Adipocyte (in vitro differentiated cells): ENCODE measurements at places on chromosomes 7 and 10.

DNA sequence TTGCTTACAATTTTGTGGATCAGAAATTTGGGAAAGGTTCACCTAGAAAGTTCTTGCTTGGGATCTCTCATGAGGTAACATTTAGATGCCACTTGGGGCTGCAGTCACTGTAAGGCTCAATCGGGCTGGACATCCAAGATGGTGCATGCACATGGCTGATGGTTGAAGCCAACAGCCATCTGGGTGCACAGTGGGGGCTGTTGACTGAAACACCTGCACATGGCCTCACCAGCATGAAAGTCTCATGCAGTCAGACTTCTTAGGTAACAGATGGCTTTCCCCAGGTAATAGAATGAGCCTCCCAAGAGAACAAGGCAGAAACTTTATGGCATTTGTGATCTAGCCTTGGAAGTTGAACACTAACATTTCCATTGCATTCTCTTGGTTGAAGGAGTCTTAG, 740.7 kb upstream of the AUTS2 start:
- no peak for DNase-seq

GRCh38 chr7:18903695-18904094, 213.7 kb downstream of the TWIST1 start:
- no peak for DNase-seq

GRCh38 chr10:3110782-3111620, 43.7 kb downstream of the PFKP start:
- no peak for DNase-seq

DNA sequence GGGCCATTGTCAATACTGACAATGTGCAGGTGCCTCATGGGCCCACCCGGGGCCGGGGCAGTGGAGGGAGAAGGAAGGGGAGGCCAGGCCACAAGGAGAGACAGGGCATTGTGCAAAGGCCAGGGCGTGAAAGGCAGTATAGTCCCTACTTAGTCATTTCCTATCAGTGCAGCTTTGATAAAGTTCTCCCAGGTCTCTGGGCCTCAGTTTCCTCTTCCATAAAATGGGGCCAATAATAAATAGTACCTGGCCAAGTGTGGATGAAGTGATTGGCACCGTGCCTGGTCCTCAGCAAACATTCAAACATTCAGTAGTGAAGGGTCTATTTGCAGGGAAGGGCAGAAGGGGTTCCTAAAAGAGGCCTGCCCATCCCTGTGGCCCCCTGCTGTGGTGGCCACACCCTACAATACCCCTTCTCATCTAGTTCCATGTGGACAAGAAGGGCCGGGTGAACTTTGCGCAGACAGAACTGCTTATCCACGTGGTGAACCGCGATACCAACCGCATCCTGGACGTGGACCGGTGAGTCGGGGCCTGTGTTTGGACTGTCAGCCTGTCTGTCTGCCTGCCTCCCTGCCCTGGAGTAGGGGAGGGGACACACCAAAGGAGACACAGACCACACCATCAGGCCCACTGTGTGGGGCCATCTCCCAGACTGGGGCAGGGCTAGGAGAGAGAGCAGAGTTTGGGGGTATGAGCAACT, 36.9 kb upstream of the VSIR start:
- no peak for DNase-seq

GRCh38 chr10:32269343-32270100, 77.4 kb downstream of the EPC1 start:
- DNase-seq, result no peak

DNA sequence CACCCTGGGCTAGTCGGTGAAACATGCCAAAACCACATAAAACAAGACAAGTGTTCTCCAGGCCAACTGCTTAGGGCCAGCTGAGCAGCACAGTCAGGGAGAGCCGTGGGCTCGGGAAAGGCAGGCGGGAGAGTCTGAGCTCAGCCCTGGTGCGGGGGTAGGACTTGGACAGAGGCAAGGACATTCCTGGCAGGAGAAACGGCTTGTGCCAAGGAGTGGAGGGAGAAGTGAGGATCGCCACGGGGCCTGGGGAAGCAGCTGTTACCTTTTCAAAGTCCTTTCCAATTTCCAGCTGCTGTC, 4.2 kb downstream of the ELN start:
- DNase-seq, result peak; percentile 74

DNA sequence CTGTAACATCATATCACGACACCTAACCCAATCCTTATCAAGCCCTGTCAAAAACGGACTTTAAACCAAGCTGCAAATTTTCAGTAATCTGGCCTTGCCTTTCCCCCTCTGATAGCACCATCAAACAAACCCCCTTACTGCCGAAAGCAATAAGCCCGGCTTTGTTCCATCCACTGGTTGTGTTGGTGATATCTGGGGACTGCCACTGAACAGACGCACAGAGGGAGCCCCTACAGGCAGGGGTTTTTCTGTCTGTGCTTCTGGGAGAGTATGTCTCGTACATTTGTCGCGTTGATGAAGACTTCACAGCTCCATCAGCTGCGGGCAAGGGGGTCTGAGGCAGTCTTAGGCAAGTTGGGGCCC, 550 bp upstream of the PLAU start:
- DNase-seq, result no peak

GRCh38 chr10:26430641-26431163, 7.4 kb upstream of the APBB1IP start:
- no peak for DNase-seq

- DNase-seq, result peak; percentile 89
These were observed 114.8 kb upstream of the ARID5B start for GRCh38 chr10:61786728-61787127.

- DNase-seq, result no peak
These were observed 6.9 kb upstream of the PSMG3 start for GRCh38 chr7:1576521-1577253.

- no peak for DNase-seq
These were observed 1612.4 kb upstream of the LRRTM3 start for GRCh38 chr10:65313406-65313805.

- DNase-seq, result no peak
These were observed 43.9 kb upstream of the PTF1A start for GRCh38 chr10:23148214-23148613.

GRCh38 chr7:70113536-70113935, 515.3 kb downstream of the AUTS2 start:
- DNase-seq, result peak; percentile 32

DNA sequence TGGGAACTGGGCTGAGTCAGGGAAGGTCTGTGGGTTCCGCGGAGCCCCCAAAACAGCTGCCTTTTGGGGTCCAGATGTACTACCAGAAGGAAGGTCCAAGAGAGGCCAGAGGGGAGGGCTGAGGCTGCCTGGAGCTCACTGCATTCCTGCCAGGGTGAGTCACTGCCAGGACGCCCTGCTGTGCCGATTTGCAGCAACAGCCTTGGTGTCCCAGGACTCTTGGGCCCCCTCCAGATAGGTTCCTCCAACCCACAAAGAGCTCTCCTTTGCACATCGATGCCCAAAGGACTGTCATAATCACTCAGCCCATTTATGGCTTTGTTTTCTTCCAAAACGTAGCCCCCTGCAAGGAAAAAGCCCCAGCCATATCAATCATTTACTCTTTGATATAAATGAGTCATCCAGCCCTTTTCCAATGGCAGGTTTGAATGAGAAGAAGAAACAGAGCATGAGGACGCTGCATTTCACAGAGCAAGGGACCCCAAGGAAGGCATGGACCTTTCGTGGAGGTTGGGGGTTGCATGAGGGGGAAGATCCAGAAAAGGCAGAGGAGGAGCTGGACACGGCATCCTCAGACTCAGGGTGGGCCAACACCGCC, 32.2 kb upstream of the COL13A1 start:
- DNase-seq, result peak; percentile 85

- DNase-seq, result peak; percentile 28
These were observed 638.2 kb upstream of the FZD8 start for GRCh38 chr10:36280321-36280741.

DNA sequence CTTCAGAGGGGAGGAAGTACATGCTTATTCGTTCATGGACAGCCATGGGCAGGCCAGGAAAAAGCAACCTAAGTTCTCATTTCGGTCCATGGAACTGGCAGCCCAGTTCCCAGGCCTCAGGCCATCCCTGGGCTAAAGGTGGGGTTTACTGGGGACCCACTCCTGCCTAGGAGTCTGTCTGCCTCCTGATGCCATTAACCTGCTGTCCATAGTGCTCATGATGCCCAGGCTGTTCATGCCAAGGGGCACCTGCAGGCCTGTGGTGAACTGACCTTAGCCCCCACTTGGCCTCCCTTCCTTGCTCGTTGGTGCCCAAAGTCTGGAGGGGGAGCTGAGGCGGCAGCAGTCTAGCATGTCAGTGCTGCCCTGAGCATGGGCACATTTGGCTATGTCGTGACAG, 450.2 kb upstream of the MBL2 start:
- DNase-seq, result no peak

- no peak for DNase-seq
These were observed 21.3 kb downstream of the DLG5 start for GRCh38 chr10:77905086-77905748.

DNA sequence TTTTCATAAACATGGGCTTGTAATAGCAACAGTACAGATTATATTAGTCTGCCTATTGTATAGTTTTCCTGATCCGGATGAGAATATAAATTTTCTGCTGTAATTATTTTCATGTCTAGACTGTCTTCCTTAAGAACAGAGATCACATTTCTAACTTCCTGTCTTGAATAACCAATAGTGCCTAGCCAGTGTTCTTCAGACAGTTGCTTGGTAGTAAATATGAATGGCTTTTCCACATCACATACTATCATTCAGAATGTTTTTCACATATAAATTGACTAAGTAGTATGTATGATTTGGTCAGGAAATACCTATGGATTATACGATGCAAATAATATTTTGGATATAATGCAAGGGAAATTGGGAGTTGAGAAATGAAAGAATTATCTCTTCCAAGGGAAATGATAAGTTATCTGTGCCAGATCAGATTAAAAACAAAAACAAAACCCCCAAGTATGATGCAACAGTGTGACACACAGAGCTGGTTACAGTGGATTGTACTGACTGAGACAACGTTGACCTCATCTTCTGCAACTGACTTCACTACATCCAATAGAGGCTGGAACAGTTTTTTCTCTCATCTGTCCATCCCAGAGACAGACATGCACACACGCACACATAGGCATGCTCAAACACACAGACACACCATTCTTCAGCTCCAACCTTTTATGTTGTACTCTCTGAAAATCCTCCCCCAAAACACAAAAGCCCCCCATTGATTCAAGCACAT, 16.4 kb downstream of the ITGA8 start:
- DNase-seq, result peak; percentile 84

- DNase-seq, result no peak
These were observed 38.8 kb downstream of the GBX1 start for GRCh38 chr7:151128716-151129115.

GRCh38 chr10:103789771-103790201, 65.6 kb downstream of the SH3PXD2A start:
- no peak for DNase-seq

GRCh38 chr7:43018446-43018845, 86.3 kb downstream of the MRPL32 start:
- DNase-seq, result no peak

- peak; percentile 21 for DNase-seq
These were observed 140.1 kb downstream of the LRRC4 start for GRCh38 chr7:127891144-127891543.

DNA sequence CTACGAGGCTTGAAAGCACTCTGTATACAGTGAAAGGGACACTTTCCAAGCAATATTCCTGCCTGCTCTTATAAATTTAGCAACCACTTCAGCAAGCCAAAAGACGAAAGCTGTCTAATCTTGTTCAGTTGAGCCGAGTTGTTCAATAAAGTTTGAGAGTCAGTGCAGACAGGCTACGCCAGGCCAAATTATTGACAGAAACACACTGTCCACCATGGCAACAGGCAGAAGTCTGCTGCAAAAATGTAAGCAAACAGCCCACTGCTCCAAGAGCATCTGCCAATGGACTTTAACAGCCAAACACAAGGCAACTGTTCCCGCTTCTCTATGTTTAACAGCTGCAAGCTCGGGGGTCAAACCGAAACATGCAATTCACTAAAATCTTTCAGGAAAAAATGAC, 85.7 kb downstream of the GLI3 start:
- DNase-seq, result no peak

GRCh38 chr7:150849204-150849775, 3.0 kb upstream of the AOC1 start:
- no peak for DNase-seq

GRCh38 chr7:68958571-68958970, 639.7 kb upstream of the AUTS2 start:
- no peak for DNase-seq

- no peak for DNase-seq
These were observed 2.1 kb upstream of the CCDC126 start for GRCh38 chr7:23594879-23595604.

- DNase-seq, result no peak
These were observed 51.9 kb upstream of the FAM180A start for GRCh38 chr7:135800560-135800959.

GRCh38 chr7:50400114-50400513, 50.0 kb downstream of the FIGNL1 start:
- no peak for DNase-seq

- DNase-seq, result peak; percentile 47
These were observed 39.2 kb downstream of the CH25H start for GRCh38 chr10:89167915-89168314.

GRCh38 chr10:6112893-6113292, 24.1 kb downstream of the RBM17 start:
- DNase-seq, result no peak

DNA sequence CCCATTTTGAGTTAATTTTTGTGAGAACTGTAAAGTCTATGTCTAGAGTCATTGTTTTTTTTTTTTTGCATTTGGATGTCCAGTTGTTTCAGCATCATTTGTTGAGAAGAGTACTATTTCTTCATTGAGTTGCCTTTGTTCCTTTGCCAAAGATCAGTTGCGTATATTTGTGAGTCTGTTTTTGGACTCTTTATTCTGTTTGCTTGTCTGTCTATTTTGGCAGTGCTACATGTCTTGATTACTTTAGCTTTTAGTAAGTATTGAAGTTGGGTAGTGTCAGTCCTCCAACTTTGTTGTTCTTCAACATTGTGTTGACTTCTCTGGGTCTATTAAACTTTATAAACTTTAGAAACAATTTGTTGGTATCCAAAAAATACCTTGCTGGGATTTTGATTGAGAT, 31.6 kb downstream of the CCDC7 start:
- DNase-seq, result no peak

GRCh38 chr10:80110986-80111385, 21.5 kb upstream of the PLAC9 start:
- DNase-seq, result no peak
